SIG-M5 (cell line): ENCODE measurements at places on chromosomes 7 and 10.

DNA sequence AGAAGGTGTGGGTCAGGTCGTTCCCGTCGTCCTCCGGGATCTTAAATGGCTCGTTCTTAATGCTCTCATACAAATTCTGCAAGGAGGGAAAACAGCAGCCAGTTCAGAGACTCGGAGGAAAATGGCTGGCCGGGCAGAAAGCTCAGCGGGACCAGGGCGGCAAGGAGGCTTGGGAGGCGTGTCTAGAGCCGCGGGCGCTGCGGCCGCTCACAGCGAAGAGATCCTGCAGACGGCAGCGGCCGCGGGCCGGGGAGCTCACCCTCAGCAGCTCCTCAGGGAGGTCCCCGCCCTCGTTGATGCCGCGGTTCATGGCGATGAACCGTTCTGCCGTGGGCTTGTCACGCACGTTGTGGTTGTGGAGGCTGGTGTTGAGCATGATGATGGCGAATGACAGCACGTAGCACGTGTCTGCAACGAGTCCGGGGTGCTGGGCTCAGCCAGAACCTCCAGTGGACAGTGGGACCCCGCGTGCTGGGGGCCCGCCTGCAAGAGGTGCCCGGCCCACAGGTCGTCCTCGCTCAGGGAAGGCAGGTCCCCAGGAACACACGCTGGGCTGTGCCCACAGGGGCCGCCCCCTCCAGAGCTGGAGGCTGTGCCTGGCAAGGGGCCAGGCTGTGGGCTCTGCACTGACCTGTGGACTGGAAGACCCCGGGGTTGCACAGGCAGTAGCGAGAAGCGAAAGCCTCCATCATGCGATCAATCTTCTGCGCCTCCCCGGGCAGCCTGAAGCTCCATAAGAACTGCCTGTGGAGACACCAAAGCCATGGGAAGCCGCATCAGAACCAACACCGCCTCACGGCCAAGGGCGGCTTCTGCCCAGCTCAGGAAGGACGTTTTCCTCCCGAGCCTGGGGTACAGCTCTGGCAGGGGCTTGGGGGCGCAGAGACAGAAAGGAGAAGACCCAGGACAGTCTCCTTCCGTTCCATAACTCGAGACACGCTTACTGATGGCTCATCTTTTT, 101.6 kb downstream of the CYTH3 start:
- DNase-seq: no peak

DNA sequence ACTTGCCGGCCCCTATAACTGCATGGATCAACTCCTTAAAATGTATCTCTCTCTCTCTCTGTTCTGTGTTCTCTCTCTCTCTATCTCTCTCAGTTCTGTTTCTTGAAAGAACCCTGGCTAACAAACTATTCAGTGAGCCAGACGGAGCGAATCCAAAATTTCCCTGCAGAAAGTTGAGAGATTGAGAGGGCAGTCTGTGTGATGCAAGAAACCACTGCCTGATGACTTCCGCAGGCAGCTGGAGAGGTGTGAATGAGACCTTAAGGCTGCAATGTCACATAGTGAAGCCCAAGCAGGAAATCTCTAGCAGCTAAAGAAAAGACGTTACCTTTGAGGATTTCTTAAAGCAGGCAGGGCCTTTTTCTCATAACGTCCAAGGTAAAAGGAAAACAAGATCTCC, 17.3 kb downstream of the FAM107B start:
- no peak for DNase-seq

GRCh38 chr7:114083166-114084001, 164.6 kb upstream of the PPP1R3A start:
- no peak for DNase-seq

DNA sequence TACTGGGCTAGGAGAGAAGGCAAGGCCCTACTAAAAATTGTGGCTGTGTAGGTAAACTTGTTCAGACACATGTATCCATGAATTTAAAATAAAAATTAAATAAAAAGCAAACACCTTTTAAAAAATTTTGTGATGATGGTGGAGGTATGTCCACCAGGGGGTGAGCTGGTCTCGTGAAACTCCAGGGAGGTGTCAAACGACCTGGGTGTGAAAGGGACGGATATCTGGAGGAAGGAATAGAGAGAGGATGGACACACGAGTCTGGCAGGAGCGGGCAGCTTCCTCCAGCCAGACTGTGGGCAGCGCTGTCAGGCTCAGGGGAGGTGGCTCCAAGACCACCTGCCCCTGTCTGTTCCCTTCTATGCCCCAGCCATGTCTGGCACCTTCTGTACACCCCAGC, 34.8 kb upstream of the DMBT1 start:
- no peak for DNase-seq

- peak; percentile 1 for DNase-seq
Measured at GRCh38 chr7:102306916-102307677, 20.4 kb downstream of the SH2B2 start.
